ENCODE measurements at places on chromosomes 3 and 15.

DNA sequence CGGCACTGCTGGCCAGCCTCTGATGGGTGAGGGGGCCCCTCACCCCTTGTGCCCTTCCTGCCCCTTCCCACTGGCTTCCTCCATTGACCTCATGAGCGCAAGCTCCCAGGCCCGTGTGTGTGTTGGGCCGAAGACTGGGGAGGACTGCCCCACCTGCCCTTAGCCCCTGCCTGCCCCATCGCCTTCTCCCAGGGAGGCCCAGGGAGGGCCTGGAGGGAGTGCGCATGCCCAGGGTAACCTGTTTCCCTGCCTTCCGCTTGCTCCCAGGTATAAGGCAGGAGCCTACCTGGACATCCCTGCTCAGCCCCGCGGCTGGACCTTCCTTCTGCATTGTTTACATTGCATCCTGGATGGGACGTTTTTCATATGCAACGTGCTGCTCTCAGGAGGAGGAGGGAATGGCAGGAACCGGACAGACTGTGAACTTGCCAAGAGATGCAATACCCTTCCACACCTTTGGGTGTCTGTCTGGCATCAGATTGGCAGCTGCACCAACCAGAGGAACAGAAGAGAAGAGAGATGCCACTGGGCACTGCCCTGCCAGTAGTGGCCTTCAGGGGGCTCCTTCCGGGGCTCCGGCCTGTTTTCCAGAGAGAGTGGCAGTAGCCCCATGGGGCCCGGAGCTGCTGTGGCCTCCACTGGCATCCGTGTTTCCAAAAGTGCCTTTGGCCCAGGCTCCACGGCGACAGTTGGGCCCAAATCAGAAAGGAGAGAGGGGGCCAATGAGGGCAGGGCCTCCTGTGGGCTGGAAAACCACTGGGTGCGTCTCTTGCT, 8.8 kb downstream of the DLL4 start:
- no peak for DNase-seq

DNA sequence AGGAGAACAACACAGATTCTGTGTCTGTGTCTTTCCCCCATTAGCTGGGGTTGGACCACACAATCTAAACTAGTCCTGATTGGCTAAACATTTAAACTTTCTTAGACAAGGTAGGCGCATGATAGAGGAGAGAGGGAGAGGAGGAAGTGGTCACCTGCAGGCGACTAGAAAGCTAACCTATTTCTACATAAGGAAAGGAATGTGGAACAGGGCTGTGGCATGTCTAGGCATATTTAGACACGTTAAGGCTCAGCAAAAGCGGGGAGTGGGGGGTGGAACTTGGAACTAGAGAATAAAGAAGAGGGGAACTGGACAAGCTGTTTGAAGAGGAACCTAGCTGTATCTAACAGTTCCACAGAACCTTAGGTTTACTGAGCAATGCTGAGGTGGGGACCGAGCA, 12.8 kb downstream of the LRRC28 start:
- no peak for DNase-seq

- DNase-seq: no peak
Measured at GRCh38 chr3:35777563-35778554, 138.5 kb downstream of the ARPP21 start.

- no peak for DNase-seq
Measured at GRCh38 chr3:147130461-147130860, 275.9 kb downstream of the ZIC4 start.

DNA sequence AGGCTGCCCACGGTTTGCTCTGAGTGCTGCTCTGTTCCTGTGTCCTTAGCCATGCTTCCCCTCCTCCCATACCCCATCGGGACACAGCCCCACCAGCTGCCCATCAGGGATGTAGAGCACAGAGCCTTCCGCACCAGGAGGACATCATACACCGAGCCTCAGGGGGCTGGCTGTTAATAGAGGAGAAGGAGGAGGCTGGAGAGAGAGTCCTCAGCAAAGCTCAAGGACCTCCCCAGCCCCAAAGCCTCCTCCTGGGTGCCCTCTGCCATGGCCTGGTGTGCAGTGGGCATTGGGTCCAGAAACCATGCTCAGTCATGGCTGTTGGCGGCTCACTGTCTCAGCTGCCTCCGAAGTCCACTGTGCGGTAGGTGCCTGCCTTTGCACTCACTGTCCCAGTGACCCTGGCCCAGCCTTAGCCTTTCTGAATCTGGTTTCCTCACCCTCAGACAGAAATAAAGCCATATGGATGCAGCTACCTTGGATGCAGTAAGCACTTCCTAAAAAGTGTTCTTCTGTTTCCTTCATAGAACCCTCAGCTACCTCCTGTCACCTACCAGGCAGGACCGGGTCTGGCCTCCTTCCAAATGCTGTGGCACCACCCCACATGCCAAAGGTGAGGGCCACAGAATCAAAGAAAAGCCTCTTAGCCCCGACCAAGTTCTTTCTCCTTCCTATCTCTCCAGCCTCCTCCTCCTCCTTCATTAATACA, 53.9 kb downstream of the ACAD9 start:
- DNase-seq: no peak

DNA sequence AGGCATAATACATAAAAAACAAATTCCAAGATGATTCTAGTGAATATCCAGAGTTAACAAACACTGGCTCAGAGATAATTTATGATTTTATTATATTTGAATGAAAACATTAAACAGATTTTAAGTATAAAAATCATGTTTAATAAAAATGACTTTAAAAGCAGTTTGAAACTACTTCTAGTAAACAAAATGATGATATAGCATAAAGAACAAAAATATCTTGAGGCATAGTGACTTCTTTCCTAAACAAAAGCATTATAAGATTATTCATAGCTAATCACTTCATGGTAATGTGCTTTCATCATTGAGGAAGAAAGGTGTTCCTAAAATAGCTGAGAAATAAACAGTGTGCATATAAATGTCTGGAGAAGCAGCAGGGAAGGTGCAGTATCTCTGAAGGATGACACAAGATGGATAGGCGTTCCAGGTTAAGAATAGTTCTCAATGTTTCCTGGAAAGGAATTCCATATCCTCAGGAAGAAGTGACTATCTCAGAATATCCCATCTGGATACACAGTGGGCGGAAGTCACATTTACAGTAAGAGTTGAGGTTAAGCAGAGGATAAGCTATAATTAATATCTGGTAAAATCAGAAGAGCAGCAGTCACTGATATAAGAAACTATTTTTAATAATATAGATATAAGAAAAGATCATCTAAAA, 456.6 kb downstream of the MECOM start:
- no peak for DNase-seq

GRCh38 chr3:74267588-74268184, 346.8 kb downstream of the CNTN3 start:
- DNase-seq: no peak

DNA sequence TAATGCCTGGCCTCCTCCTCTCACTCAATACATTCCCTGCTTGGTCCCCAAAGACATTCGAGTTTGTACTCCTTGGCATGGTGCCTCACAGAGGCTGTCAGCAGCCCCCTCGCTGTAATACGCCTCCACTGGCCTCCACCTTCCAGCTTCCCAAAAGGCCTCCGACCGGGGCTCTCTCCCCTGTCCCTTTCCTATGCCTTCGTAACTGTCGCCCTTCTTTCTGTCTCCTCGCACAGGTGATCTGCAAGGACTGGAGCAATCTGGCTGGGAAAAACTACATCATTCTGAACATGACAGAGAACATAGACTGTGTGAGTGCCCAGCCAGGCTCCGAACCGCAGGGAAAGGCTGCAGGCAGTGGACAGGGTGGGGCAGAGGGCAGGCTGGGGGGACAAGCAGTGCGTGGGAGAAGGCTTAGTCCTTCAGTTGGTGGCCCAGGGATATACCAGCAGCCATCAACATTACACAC, 10.7 kb upstream of the ABTB1 start:
- DNase-seq: no peak

DNA sequence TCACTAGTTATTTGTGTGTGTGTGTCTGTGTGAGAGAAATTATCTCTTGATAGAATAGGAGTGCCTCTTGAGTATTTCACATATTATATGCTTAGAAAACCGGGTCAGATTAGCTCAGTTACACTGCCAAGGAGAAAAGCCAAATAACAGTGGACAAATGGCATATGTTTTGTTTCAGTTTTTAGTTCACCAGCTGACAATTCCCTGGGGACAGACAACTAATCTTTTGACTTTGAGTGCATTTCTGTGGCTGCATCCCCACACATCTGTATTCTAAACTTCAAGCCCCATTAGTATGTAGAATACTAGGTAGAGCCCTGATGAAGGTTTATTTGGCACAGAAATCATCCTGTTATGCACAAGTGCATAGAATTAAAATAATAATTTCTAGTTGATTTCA, 227.7 kb upstream of the CNTN3 start:
- DNase-seq: no peak

- DNase-seq: no peak
Measured at GRCh38 chr3:58071480-58071971, 63.3 kb downstream of the FLNB start.

- no peak for DNase-seq
Measured at GRCh38 chr15:57922776-57923175, 142.7 kb downstream of the ALDH1A2 start.
